ENCODE measurements at places on chromosomes 4 and X.

DNA sequence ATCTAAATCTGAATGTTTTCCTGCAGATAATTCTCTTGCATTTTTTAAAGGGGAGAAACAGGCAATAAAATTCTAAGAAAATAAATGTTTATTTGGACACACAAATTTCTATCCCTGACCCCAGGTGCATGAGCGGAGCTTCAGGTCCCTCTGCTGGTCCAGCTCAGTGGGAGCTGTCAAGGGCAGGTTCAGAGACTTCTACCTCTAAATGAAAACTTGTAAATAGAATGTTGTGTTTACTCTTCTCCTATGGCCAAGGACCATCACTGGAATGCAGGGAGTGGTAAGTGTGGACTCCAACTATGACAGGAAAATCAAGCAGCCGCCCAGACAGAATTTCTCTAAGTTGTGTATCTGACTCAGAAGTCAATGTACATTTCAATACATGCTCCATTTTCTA lies 148.6 kb upstream of the TTC29 start:
- no peak for DNase-seq

DNA sequence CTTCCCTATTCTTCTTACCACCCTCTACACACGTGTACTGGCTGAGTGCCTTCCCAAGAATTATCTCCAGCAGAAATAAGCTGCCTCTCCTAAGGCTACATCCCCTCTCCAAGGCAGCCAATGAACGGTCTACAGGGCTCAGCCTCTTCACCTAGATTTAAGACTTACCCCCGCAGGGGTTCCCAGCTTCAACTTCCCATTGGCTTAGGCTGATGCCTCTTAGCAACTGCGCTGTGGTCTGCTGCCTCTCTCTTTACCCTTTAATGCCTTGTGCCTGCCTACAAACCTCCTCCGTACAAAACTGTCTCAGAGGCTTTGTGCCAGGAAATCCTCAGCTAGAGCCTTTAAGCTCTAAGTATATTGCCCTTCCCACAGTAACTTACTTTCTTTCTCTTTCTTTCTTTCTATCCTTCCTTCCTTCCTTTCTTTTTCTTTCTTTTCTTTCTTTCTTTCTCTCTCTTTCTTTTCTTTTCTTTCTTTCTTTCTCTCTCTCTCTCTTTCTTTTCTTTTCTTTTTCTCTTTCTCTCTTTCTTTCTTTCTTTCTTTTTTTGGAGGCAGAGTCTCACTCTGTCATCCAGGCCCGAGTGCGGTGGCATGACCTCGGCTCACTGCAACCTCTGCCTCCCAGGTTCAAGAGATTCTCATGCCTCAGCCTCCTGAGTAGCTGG lies 15.1 kb upstream of the PIGA start:
- no peak for DNase-seq

DNA sequence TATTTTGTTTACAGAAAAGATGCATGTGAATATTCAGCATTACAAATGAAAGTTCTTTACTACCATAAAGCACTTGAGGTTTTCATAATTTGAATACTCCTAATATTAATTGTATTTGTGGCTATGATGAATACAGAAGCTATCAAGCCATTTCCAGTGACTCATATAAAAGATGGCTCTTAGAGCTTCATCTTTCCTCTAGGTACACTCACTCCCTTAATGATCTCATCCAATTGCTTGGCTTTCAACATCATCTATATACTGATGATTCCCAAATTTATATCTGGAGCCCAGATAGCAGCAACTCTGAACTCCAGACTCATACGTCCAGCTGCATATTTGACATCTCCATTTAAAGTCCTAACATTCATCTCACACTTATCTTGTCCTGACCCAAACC lies 183.4 kb upstream of the FAM241A start:
- DNase-seq: no peak

DNA sequence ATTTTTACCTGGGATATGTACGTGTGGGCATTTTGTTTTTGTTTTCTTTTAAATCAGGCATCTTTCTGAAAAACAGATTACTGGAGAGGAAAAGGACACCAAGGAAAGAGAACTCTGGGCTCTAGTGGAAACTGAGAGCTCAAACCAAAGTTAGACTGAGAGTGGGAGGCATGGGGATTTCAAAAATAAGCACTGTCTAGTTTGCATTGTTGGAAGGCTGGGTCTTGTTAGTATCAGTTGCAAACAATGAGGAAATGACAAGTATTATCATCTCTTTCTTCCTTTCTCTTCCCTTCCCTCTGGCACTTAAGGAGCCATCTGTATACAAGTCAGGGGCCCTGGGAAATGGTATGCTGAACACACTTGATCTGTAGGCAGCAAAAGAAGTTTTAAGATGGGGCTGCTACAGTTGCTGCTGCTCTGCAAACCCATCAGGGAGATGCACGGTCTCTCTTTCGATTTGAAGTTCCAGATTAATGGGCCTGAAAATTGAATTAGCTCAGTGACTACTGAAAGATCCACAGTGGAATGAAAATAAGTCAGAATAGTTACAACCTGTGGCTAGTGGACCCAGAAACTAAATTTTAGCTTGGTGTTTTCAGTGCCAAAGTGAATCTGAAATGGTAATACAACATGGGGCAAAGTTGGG lies 48.0 kb upstream of the GRXCR1 start:
- DNase-seq: no peak

DNA sequence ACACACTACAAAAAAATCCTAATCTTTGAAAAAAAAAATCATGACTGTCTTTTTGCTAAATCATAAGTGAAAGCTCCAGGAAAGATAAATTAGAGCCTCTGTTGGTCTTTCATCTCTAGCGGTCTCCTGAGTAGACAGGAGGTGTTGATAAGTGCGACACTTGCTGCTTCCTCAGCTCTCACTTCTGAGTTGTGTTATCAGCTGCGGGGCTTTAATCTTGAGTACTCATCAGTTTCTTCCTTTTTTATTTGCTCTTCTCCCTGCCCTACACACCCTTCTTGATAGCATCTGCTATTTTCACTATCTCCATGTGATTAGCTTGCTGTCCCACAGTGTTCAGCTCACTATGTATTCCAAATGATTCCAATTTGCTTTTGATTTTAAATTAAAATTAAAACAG lies 1449.2 kb downstream of the C4orf33 start:
- DNase-seq: no peak

GRCh38 chr4:185779517-185779916 lies 32.5 kb downstream of the SORBS2 start:
- DNase-seq: no peak

DNA sequence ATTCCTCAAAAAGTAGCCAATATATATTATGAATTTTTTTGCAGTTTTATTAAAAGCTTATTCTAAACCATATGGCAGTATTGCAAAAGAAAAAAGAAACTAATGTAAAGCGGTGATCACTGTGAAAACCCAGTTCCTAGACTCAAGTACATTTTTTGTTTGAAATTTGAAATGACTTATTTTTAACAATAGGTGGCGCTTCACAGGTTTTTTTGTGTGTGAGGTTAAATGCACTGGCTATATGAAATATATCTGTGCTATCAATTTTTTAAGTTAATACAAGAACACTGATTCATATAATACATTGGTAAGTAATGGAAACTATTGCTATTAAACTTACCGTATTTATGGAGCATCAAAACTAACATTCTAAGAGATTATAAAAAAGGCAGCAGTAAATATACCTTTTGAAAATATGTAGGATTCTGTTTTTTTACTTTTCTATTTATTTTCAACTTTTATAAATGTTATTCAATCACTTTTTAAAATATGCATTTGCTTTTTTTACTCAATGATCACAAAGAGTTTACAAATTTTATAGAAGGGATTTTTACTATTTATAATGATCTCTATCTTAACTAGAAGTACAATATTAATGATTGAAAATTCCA lies 5.6 kb upstream of the SPRY1 start:
- DNase-seq: no peak

- DNase-seq: no peak
Observed at GRCh38 chr4:6526156-6526555, 48.8 kb upstream of the MAN2B2 start.

- DNase-seq: no peak
Observed at GRCh38 chr4:185721190-185722028, 90.6 kb downstream of the SORBS2 start.

DNA sequence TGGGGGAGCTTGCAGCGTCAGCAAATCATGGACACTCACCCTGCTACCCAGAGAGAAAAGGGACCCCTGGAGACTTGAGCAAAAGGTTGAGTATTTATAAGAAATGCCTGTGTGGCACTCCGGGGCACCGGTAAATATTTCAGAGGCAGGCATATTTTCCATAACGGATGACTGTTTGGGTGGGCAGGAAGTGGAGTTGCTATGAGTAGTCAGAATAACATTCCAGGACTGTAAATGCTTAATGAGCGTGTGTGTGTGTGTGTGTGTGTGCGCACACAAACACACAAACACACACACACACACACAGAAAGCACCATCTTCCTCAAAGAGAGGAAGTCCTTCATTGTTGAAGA lies 74.6 kb downstream of the MXRA5 start:
- DNase-seq: no peak

DNA sequence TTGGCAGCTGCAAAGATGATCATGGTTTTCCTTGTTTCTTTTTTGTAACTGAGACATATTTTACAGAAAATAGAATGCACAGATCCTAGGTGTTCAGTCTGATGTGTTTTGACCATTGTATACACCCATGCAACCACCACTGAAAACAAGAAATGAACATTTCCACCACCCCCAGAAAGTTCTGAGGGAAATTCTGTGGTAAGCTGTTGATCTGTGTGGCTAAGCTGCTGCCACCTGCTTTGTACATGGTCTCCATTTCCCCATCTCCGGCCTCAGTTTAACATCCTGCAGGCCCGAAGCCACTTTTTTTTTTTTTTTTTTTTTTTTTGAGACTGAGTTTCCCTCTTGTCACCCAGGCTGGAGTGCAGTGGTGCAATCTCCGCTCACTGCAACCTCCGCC lies 65.3 kb downstream of the NYX start:
- DNase-seq: no peak

DNA sequence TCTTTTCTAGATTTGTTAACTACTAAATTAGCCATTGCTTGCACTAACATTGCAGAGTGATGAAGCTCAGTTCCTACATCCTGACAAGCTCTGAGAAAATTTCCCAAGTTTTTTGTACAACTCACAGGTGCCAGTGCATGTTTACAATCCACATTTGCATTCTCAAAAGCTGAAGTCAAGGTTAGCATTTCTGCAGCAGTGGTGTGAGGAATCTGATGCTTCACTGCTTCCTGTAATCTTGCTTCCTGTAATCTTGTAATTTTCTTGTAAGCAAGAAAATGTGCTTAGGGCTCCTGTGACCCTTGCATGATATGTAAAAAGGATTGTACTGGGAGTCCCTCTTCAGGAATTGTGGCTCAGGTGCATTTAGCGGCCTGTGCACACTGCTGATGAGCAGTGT lies 207.4 kb upstream of the CXCL13 start:
- no peak for DNase-seq

GRCh38 chrX:33087411-33087810 lies 123.9 kb downstream of the DMD start:
- no peak for DNase-seq

DNA sequence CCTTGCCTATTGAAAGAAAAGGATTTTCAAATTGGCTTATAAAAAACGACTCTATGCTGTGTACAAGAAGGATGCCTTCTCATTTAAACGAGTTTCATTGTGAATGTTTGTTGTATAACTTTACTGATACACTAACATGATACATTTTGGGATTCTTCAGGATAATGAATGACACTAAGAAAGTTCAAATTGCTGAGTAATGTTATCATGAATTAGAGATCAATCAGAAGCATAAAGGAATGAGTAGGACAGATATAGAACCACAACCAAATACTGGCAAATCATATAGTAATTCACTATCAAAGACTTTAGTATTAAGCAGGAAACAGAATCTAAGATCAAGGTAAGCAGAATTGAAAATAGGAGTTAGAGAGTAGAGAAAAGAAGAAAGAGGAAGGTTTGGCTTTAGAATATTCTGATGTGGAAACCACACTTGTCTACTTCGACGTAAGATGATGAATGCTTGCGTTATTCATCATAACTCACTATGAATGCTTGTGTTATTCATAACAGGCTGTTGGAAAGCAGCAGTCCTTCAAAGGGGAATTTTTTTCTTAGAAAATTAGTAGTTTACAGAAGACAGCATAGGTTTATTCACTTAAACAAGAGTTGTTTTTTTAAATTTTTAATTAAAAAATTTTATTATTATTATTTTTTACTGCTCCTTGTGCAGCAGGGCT lies 13.4 kb downstream of the CCDC158 start:
- DNase-seq: no peak

GRCh38 chr4:106996490-106996889 lies 39.6 kb downstream of the DKK2 start:
- no peak for DNase-seq

DNA sequence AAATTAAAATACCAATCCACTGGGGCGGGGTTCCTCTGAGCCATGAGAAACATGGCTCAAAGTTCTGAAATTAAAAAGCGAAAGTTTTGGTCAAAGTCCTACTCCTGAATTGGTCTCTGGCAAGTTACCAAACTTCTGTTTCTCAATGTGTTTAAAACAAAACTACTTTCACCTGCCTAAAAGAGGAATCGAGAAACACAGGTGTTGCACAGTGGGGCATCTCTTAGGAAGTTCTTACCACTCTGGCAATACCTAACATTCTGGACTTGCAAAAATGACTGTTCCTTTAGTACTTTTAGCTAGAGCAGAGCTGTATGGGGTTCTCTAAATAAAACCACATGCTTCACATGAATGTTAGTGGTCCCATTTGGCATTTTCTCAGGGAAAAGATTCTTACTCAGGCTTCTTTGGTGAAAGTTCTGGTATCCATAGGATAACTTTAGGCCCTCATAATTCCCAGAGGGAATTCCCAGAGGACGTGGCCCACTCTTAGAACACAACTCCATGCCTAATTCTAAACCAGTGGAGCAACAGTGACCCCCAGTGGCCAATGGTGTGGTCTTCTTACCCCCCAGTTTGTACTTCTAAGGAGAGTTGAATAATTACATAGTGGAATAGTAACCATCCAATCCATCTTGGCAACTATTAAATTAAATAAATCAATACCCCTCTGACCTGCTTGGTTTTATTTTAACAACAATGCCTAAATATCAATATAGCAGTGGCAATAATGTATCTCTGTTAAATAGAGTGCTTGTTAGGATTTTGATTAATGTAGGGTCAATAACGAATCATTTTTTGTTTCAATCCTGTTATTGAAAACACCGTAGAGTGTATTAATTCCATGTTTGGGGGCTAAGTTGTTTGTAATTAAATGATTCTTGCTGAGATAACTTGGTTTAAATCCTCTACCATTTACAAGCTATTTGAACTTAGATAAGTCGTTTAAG lies 21.9 kb downstream of the BMP3 start:
- DNase-seq: no peak

DNA sequence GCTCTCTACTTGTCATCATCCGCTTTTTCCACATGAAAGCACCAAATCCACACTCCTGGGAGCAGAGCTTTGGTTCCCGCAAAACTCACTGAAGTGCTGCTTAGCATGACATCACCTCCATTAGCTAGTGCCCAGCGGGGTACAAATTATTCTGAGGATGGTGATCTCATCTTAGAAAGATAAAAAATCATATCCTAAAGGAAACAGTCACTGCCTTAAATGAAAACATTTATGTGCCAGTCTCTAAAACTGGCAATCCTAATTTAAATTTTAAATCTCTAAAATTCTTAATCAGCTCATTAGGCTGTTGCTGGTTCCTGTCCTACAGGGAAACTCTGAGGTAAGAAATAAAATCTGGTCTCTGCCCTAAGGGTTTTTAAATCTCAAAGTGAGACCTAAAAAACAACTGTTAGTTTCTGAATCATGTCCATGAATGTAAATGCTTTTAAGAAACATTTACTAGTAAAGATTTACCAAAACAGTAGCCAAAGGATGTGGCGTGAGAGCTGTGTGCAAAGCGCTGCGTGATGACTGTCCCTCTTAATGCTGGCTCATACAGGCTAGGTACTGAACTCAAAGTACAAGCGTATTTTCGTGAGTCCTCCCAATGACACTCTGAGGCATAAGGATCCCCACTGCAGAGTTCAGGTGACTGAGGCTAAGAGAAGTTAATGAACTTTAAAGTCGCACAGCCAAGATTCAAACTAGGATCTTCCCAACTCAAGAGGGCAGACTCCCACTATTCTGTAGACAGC lies 4.5 kb downstream of the CASP3 start:
- DNase-seq: no peak

Data from stimulated activated CD4-positive, alpha-beta T cell treated with anti-CD3 and anti-CD28 coated beads, Interleukin-15, amount 100 ng/mL, for 1 hour (primary cell).